Tongue (tissue), 3 donors: ENCODE measurements at places on chromosomes 12 and 14. TPM values are rescaled to one million over a fixed set of nuclear protein-coding genes. Genes with fewer than 3 reads are reported as not detected.

The SERPINA3 gene
- total RNA-seq = 1.5 TPM

GRCh38 chr12:66428261-66428660, 126.0 kb downstream of the HELB start:
- no peak for DNase-seq

DNA sequence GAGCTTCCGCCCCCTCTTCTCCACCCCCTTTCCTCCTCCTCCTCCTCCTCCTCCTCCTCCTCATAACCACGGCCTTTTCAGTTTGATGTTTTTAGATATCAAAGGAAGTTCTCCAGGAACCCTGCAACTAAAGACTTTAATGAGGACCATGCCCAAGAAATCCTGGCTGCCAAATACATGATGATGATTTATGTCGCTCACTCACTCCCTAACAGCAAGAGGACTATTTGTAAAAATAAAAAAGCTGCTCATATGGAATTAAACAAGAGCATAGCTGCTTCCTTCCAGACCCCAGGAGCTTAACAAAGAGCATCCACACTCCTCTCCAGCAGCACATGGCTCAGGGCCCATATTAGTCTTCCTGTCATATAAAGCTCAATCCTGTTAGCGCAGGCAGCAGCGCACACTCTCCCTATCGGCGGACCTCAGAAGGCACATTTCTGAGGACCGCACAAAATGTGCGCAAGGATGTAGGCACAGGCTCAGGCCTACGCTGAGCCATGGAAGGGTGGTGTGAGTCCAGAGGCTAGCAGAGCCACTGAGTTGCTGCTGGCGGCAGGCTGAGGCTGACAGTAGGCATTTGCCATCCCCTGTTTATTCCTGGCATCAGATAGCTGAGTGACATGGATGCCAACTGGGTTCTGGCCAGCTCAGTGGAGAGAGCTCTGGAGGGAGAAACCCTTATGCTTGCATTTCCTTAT, 232.8 kb downstream of the MSRB3 start:
- DNase-seq = peak; percentile 84

The LRTM2 gene
- not detected for total RNA-seq

The NTF3 gene
- 1.6 TPM for total RNA-seq

DNA sequence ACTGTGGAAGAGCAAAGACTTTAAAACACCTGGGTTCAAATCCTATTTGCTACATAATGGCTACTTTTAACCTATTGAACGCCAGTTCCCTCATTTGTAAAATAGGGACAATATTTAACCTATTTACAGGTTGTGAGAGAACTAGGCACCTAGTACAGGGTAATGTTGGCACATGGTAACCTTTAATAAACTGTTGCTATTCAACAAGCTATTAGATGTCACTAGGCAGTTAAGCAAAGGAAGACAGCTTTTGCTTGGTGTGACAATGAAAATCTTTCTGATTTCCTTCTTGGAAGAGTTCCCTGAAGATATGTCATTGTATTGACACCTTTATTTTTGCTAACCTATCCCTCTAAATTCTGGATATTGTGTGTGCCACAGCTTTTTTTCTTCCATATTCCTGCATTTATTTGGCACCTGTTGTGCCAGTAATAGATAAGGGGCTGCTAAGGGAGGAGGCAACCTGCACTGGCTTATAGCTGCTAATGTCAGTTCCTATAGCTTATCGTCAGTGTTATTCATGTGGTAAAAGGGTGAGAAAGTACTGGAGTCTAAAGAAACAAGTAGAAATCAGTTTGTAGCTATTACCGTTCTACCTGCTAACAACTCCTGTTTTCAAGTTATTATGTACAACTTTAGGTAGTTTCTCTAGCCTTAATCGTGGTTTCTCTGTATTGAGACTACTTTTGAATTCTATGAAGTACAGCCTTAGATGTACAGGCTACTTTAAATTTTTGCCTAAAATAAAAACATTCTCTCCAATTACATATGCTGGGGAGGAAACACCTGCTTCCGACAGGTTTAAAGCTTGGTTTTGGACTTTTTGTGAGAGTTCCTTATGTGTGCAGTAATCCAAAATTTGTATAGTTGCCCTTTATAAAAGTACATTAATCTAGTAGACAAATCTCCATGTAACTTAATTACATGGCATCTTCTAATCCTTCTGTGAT, 24.3 kb downstream of the HIF1A start:
- DNase-seq = no peak
